ENCODE measurements at places on chromosomes 1 and 21. TPM values are rescaled to one million over a fixed set of nuclear protein-coding genes. Genes with fewer than 3 reads are reported as not detected.

CORT gene
- 1.6 TPM for total RNA-seq

TTC24 gene
- not detected for total RNA-seq

LY9 gene
- total RNA-seq, result 3.0 TPM

FCRL1 gene
- total RNA-seq, result not detected

CRYAA gene
- total RNA-seq, result not detected

CLCA1 gene
- total RNA-seq, result not detected

RNASEL gene
- 6.3 TPM for total RNA-seq

ATP1A2 gene
- 1.1 TPM for total RNA-seq

HSPG2 gene
- total RNA-seq, result 126 TPM

SASS6 gene
- 5.1 TPM for total RNA-seq

ENAH gene
- total RNA-seq, result 167 TPM

SUSD4 gene
- 3.2 TPM for total RNA-seq

LRRIQ3 gene
- total RNA-seq, result 1.1 TPM

SUCO gene
- total RNA-seq, result 31.2 TPM

ACTA1 gene
- not detected for total RNA-seq

OLIG2 gene
- total RNA-seq, result not detected

PRR9 gene
- total RNA-seq, result not detected

AMPD1 gene
- total RNA-seq, result not detected
